Activated CD8-positive, alpha-beta memory T cell treated with anti-CD3 and anti-CD28 coated beads, Interleukin-2, amount 50 U/mL, for 4 hours (primary cell): ENCODE measurements at places on chromosomes 5 and 9.

- DNase-seq = peak; percentile 62
Measured at GRCh38 chr5:75049456-75050351, 2.7 kb downstream of the GCNT4 start.

GRCh38 chr9:87157366-87158031 is 210.2 kb upstream of the GAS1 start:
- no peak for DNase-seq

DNA sequence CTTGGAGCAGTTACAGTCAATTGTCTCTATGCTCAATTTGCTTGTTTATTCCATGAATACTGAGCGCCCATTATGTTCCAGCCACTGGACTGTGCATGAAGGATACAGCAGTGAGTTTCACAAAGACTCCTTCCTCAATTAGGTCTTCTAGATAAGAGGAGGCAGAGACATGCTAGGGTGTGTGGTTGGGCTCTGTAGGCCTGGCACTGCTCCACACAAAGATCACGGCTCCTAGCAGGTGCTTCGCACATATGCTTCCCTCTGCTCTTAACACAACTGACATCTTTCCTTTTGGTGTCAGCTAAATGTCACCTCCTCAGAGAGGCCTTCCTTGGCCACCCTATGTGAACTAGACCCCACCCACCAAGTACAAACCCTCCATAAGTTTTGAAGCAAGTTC is 10.9 kb downstream of the IL12B start:
- no peak for DNase-seq

GRCh38 chr9:137762414-137763061 is 115.0 kb upstream of the CACNA1B start:
- DNase-seq = no peak

DNA sequence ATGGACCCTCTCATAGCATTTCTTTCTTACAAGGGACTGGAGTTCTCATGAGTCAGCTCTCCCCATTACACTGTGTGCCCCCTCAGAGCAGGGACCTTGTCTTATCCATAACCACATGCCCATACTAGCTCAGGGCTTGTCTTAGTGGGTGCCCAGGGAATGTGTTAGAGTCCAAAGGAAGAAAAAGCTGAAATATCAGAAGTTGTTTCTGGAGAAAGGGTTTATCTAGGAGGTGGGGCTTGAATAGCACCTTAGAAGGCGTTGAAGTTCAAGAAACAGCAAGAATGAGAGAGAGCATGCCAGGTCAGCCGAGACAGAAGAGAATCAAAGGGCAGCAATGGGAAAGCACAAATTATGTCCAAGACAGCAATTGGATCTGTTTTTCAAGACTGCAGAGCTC is 109.4 kb downstream of the TTLL11 start:
- no peak for DNase-seq

DNA sequence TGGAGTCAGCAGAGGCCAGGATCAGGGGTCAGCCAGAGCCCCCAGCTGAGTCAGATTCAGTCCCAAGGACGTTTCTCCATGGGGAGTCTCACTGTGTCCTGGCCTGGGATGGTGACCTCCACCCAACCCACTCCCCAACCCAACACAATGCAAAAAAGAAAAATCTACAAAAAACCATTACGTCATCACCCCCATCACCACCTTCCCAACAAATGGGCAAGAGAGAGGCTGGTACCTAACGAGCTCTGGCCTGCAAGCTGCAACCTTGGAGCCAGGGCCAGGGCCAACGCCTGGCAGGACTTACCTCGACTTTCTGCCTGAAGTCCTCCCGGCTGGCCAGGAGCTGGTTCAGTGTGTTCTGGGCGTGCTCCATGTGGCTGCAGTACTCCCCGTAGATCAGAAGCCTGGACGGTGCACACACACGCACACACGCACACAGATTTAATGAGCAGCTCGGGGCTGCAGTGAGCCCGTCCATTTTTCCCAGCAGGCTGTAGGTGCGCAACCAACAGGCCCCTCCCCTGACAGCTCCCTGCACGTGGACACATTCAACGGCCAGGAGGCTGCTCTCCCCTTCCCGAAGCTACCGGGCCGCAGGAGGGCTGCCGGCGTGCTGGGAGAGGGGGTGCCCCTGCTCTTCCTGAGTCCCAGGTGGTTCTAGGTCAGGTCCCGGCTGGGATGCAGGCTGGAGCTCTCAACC is 59.4 kb upstream of the SARDH start:
- no peak for DNase-seq

- DNase-seq = no peak
Measured at GRCh38 chr5:81326554-81326953, 25.2 kb downstream of the ZCCHC9 start.

DNA sequence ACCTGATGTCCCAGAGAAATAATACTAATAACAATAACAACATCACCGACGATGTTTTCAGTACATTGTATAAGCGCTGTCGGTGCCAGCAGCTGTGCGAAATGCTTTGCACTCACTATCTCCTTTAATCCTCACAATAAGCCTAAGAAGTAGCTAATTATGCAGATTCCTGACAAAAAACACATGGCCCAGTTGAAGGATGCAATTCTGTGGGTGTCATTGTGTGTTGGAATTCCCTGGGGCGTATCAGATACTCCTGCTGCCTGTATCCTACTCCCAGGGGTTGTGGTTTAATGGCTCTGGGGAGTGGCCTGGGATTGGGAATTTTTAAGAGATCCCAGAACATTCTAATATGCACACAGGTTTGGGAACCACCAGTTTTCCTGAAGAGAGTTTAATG is 154.0 kb downstream of the RGS3 start:
- DNase-seq = no peak

DNA sequence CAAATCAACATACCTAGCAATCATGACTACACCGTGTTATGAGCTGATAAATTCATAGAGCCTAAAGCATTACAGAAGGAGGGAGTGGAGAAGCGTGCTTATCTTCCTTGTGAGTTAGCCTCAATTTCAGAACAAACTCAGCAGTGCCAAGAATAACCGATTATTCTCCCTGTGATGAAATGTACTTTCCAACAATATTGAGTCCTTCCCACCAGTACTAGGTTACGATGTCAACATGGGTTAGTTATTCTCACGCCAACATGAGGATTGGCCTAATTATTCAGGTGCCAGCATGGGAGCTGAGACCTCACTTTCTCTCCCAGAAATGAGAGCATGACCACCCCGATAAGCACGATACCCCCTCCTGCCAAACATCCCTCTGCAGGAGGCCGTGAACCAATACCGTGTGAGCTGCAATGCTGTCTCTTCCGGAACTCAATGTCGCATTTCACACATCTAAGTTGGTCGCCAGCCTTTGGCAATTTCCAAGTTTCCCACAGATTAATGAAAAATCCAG is 193.7 kb downstream of the ENC1 start:
- no peak for DNase-seq

DNA sequence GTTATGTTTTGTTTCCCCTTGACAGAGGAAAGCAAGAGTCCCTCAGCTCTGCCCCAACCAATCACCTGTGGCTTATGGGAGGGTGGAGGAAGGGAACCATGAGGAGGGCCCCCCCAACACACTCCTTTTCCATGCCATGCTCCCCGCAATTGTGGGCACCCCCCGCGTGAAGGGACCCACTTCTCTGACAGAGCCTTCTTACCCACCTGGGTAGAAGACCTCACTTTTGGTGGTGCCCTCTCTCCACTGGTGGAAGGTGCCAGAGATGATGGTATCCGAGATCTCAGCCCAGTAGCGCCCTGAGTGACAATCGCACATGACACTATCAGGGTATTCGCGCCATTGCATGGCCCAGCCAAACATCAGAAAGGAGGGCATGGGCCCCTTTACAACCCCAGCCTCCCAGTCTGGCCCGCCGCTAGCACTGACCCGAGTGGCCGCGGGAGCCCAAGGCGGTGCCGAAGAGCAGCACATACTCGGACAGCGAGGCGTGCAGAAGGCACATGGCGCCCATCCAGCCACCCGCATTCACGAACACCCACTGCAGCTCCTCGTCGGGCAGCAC is 714 bp downstream of the SIGMAR1 start:
- no peak for DNase-seq
